ENCODE measurements at places on chromosomes 6 and 20. TPM values are rescaled to one million over a fixed set of nuclear protein-coding genes. Genes with fewer than 3 reads are reported as not detected.

DNA sequence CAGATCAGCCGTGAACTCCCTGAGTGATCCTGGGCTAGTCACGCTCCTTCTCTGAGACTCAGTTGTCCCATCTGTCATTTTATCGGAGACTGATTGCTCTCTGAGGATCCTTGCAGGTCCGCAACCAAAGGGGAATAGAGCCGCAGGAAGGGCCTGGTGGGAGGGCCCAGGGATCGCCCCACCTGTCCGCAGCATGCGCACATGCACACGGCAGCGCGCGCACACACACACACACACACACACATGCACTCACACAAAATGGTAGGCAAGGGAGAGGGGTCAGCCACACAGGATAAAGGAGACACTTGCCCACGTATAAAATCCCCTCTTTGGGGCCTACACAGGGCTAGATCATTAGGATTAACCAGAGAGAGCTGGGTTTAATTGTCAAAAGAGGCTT lies 95.6 kb upstream of the FOXP4 start:
- peaks cover 5% of the 10 kb centered on the region for H3K4me1 ChIP-seq
- H3K27ac ChIP-seq = no peak overlapping the region
- no peaks in the 10 kb centered on the region for H3K36me3 ChIP-seq
- H3K4me3 ChIP-seq = no peak overlapping the region
- DNase-seq = no peak
- no peaks in the 10 kb centered on the region for H3K27me3 ChIP-seq

DNA sequence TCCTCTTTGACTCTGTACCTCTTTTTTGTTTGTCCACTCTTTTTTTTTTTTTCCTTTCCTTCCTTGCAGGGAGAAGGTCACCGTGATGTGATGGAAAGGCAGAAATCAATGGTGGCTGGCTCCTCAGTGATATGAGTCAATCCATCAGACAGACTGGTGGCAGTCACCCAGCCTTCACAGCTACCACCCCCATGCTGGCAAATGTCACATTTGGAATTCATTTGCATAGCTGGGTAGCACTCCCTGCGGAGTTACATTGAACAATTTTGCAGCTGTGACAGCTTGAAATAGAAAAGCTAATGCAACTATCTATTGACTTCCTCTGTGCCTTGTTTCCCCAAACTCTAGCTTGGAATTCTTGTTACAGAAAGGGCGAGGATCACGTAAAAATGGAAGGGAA lies 668.4 kb downstream of the C6orf118 start:
- no peaks in the 10 kb centered on the region for H3K4me1 ChIP-seq
- no peak overlapping the region for H3K4me3 ChIP-seq
- no peaks in the 10 kb centered on the region for H3K36me3 ChIP-seq
- H3K27ac ChIP-seq = no peak overlapping the region
- DNase-seq = no peak
- H3K27me3 ChIP-seq = no peaks in the 10 kb centered on the region

DNA sequence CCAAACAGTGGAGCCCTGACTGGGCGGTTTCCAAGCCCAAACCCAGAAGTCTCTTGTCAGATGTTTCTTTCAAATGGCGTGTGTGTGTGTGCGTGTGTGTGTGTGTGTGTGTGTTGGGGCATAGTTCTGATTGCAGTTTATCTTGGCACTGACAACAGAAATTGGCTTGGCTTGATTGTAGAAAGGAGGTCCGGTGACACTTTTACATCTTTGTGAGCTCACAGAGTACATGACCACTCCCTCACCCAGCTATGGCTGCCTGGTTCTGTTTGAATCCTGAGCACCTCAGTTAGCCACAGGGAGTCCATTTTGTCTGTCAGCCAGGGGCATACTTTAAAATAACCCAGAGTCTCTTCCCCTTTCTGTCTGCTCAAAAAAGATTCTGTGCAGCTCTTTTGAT lies 276.3 kb downstream of the CD83 start:
- no peaks in the 10 kb centered on the region for H3K4me1 ChIP-seq
- no peak for DNase-seq

DNA sequence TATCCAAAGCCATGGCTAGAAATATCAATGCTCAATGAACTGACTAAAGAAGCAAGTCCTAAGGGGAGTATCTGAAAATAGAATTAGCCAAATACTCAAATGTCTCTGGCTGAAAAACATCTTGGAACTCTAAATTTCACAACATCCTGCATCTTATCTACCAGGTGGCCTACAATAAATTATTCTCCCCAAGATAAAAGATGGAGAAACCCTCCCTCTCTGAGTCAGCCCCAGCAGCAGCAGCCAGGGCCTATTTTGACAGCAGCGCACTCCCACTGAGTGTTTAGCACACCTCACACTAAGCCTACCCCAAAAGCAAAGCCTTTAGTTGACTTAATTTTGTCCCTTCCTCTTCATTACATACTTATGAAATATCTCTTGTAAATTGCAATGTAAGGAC lies 5.9 kb downstream of the CALHM6 start:
- peaks cover 2% of the 10 kb centered on the region for H3K4me1 ChIP-seq
- H3K4me3 ChIP-seq = no peak overlapping the region
- no peaks in the 10 kb centered on the region for H3K27me3 ChIP-seq
- no peaks in the 10 kb centered on the region for H3K36me3 ChIP-seq
- no peak for DNase-seq

PDE7B gene
- 11.5 TPM for total RNA-seq

ULBP3 gene
- total RNA-seq = 2.5 TPM

Data from adrenal gland (tissue), 19 donors.